ENCODE measurements at places on chromosomes 5 and 9.

DNA sequence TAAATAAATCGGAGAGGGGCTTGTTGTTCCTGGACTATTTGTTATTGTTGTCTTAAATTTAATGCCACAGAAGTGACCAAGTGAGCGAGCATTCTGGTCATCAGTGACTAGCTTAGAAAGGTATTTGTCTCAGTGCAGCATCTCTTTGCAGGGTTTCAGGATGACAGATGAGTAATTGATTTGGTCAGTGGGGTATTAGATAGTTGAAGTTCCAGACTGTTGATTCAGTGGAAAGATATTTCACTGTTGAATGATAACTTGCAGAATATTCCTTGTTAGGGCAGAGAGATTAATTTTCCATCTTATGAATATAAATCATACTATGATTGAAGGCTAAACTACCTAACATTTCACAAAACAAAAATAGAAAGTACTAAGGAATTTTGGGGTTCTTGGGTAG, 122.4 kb downstream of the TRIO start:
- peaks cover 6% of the 10 kb centered on the region for H3K4me1 ChIP-seq
- no peak for DNase-seq
- H3K36me3 ChIP-seq: peaks cover 2% of the 10 kb centered on the region
- H3K27ac ChIP-seq: no peak overlapping the region
- no peak overlapping the region for H3K4me3 ChIP-seq
- peaks cover 12% of the 10 kb centered on the region for H3K27me3 ChIP-seq

DNA sequence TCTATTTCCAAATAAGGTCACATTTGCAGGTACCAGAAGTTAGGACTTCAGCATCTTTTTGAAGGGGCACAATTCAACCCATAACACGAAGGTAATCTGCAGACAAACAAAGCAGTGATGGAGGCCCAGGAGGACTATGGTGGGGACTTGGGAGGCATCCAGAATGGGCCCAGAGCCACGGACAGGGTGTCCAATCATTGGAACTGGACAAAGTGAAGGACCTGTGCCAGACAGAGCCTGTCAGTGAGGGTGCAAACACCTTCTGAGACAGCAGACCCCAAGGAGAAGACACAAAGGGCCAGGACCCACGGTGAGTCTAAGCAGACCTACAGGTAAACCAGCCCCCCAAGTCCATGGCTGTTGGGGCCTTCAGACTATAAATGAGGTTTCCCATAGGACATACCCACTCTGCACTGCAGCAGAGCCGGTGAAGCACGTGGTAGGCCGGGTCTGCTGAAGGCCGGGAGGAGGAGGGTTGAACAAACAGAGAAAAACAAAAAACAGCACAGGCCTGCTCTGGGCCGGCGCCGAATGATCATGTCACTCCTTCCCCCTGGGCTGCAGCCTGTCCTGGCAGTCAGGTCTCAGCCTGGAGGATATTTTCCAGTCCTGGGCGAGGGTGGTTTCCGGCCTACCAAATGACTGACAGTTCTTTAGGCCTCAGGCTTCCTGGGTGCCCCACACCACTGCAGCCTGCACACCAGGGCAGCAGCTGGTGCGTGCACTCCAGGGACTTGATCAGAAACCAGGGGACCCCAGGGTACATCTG, 84.4 kb downstream of the COL23A1 start:
- no peaks in the 10 kb centered on the region for H3K36me3 ChIP-seq
- no peaks in the 10 kb centered on the region for H3K27me3 ChIP-seq
- no peaks in the 10 kb centered on the region for H3K4me1 ChIP-seq
- DNase-seq: no peak

DNA sequence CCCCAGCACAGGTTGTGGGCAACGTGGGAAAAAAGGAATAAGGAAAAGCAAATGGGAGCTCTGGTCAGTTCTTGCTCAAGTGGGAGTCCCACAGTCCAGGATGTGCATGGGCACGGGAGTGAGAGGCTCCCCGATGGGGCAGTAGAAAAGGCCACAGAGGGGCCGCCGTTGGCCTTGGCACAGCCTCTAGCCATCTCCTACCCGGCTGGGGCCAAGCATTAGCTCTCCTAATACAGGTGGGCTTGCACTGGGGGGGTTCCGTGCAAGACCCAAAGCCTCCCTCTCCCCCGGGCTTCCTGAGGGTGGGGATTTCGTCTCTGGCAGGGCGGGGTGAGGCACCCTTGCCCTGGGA, 212.2 kb upstream of the MVB12B start:
- H3K36me3 ChIP-seq: no peaks in the 10 kb centered on the region
- H3K27me3 ChIP-seq: peaks cover 66% of the 10 kb centered on the region
- no peak for DNase-seq
- H3K4me1 ChIP-seq: no peaks in the 10 kb centered on the region

DNA sequence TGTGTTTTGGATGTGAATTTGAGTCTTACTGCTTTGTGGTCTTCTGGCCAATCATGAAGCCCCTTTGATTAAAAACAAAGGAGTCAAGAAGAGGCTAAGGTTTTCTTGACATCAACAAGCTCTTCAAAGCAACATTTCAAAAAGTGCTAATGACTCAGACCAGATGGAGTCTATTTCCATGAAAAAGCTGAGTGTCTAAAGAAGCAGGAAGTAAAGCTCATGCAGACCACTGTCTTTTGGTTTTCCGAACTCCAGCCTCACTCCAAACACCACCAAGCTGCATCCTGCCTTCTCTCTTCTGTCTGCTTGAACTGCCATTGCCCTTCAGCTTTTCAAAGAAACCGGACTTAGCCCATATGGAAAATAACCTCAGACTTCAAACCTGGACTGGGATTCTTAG, 115.2 kb downstream of the PRDM6 start:
- H3K36me3 ChIP-seq: no peaks in the 10 kb centered on the region
- no peak overlapping the region for H3K4me3 ChIP-seq
- no peaks in the 10 kb centered on the region for H3K4me1 ChIP-seq

DNA sequence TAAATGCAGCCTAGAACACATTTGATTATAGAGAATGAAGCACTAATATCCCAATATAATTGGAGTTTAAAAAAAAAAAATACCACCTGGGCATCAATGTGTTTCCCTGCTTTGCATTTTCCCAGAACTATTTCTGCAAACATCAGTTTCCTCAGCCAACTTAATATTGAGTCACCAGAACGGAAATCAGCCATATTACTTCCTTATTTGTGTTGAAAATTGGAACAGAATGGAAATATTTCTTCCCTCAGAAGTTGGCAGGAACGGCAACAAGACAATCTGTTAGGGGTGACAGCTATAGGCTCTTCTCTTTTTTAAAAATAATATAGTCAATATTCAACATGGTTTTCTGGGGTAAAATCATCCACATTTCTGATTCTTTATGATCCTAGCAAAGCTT, 4.0 kb downstream of the MFAP3 start:
- DNase-seq: no peak
- H3K27ac ChIP-seq: no peak overlapping the region

- H3K27ac ChIP-seq: no peak overlapping the region
- H3K4me3 ChIP-seq: no peak overlapping the region
- H3K27me3 ChIP-seq: no peaks in the 10 kb centered on the region
- H3K36me3 ChIP-seq: no peaks in the 10 kb centered on the region
- DNase-seq: no peak
These were observed 149.4 kb upstream of the FBXL7 start for GRCh38 chr5:15350614-15351013.

DNA sequence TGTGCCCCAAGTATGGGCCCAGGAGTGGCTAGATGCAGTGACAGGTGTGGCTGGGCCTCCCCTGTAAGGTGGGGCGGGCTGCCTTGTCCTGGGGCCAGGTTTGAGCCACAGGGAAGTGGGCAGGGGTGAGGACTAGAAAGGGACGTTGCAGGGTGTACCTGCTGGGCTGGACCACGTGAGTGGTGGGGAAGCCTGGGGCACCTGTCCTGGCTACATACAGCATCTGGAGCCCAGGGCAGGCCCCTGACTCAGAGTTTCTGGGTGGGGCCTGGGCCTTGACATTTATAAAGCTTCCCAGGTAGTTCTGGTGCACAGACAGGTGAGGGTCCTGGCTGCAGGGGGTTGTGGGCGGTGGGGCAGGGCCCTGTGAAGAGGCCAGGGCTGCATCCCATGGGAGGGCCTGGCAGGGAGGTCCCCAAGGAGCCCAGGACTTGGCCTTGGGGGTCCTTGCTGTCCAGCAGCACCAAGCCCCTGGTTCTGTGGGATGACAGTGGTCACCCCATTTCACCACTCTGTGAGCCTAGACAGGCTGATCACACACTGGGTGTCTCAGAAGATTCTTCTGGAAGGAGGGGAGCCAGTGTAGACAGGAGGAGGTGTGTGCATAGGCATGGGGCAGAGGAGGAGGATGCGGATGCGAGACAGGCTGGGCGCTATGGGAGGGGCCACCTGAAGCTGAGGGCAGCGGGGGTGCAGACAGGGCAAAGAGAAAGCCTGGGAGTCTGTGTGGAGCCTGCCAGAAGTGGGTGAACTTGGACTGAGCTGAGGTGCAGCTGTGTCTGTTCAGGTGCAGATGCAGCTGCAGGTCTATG, 94.0 kb downstream of the PHF2 start:
- no peak for DNase-seq
- no peaks in the 10 kb centered on the region for H3K4me1 ChIP-seq
- peak overlapping the region; percentile 16 for H3K27ac ChIP-seq
- peaks cover 9% of the 10 kb centered on the region for H3K36me3 ChIP-seq
- no peaks in the 10 kb centered on the region for H3K27me3 ChIP-seq

DNA sequence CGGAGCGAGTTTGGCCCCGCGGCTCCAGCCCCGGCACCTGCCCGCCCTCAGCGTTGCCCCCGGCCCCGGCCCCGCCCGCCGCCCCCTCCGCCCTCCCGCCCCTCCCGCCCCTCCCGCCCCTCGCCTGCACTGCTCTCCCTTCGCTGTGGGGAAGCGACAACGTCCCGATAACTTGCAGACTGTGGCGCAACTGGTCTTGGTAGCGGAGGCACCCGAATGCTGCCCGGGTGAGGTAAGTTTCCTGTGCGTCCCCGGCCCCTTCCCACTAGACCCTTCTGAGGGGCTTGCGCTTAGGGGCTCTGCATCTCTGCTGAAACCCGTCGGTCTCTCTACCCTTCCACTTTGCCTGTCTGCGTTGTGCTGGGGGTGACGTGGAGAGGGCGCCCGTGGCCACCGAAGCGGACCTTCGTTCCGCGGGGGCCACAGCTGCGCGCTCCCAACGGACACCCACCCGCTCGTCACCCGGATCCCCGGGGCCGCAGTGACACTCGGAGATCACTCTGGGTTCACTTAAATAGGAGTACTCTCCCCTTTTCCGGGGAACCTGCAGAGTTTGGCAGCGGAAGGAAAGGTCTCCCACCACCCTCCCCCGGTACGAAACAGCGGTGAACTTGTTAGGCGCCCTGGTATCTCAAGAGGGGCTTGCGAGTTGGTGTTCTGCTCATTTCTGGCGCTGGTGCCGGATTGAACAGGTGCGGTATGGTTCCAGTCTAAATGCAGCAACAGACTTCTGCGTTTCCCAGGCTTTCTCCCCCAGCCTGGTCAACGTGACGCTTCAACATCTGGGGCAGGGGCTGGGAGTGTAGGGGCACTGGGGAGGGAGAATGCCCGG, 707 bp downstream of the PIP5K1B start:
- peaks cover 5% of the 10 kb centered on the region for H3K4me1 ChIP-seq
- no peaks in the 10 kb centered on the region for H3K36me3 ChIP-seq
- peaks cover 93% of the 10 kb centered on the region for H3K27me3 ChIP-seq
- DNase-seq: no peak
- H3K4me3 ChIP-seq: peak overlapping the region; percentile 71

DNA sequence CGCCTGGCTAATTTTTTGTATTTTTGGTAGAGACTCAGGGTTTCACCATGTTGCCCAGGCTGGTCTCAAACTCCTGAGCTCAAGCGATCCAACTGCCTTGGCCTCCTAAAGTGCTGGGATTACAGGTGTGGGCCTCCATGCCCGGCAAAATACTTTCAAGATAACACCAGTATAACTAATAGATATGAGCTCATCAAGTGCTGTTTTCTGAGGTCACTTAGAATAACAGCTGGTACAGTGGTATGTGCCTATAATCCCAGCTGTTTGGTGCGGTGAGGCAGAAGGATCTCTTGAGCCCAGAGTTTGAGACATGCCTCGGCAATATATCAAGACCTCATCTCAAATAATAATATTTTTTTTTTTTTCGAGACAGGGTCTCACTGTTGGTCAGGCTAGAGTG, 30.5 kb upstream of the CREBRF start:
- peaks cover 33% of the 10 kb centered on the region for H3K36me3 ChIP-seq
- no peaks in the 10 kb centered on the region for H3K27me3 ChIP-seq
- DNase-seq: no peak
- H3K4me3 ChIP-seq: no peak overlapping the region
- no peaks in the 10 kb centered on the region for H3K4me1 ChIP-seq
- H3K27ac ChIP-seq: no peak overlapping the region

GRCh38 chr9:129781981-129782380, 21.0 kb upstream of the TOR1B start:
- peaks cover 14% of the 10 kb centered on the region for H3K4me1 ChIP-seq
- H3K27me3 ChIP-seq: peaks cover 20% of the 10 kb centered on the region
- no peak for DNase-seq

DNA sequence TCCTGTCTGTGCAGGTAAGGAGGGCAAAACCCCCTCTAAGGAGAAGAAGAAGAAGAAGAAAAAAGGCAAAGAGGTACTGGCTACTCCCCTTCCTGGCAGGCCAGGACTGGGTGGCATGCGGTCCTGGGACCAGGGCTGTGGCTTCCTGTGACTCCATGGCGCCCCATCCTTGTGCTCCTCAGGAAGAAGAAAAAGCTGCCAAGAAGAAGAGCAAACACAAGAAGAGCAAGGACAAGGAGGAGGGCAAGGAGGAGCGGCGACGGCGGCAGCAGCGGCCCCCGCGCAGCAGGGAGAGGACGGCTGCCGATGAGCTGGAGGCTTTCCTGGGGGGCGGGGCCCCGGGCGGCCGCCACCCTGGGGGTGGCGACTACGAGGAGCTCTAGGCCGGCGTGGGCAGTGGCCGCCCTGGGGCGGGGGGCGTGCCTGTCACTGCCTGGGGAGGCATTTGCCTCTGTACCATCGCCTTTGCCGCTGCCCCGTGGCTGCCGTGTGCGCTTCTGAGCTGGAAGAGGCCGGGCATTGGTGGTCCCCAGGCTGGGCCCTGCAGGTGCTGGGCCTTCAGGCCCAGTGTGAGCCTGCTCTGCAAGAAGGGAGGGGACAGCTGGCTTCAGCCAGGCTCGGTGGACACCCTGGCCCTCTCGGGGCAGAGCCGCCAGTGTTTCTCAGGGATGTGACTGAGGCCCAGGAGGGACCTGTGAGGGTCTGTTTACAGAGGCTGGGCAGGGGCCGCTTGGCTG, 2.0 kb upstream of the AJM1 start:
- no peak overlapping the region for H3K4me3 ChIP-seq
- no peak overlapping the region for H3K27ac ChIP-seq
- DNase-seq: no peak
- H3K4me1 ChIP-seq: peaks cover 12% of the 10 kb centered on the region

DNA sequence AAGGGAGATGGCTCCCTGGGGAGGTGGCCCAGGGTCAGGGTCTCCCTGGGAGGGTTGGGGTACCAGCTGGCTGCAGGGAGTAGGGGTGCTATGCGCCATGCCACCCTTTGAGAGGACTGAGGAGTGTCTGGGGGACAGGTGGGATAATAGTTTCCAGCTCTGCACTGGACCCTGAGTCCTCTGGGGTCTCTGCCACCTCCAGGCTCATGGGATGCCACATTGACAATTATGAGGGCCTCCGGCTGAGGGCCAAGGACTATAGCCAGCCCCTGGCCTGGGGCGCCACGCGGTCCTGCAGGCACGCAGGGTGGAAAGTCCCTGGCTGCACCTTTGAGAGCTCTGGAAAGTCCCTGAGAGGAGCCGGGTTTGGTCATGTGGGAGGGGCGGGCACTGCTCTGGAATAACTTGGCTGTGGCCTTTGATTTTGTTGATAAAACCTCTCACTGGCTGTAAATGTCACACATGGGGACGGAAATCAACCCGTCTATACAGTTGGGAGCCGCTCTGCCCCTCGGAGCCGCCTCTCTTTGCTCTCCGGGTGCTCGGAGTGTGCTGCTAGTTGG, 16.0 kb downstream of the TRAF2 start:
- H3K27ac ChIP-seq: peak overlapping the region; percentile 96
- peak overlapping the region; percentile 77 for H3K4me3 ChIP-seq
- DNase-seq: peak; percentile 58
- peaks cover 34% of the 10 kb centered on the region for H3K4me1 ChIP-seq
- H3K36me3 ChIP-seq: peaks cover 28% of the 10 kb centered on the region

All from central memory CD8-positive, alpha-beta T cell (primary cell).